ENCODE measurements at places on chromosomes 4 and X.

DNA sequence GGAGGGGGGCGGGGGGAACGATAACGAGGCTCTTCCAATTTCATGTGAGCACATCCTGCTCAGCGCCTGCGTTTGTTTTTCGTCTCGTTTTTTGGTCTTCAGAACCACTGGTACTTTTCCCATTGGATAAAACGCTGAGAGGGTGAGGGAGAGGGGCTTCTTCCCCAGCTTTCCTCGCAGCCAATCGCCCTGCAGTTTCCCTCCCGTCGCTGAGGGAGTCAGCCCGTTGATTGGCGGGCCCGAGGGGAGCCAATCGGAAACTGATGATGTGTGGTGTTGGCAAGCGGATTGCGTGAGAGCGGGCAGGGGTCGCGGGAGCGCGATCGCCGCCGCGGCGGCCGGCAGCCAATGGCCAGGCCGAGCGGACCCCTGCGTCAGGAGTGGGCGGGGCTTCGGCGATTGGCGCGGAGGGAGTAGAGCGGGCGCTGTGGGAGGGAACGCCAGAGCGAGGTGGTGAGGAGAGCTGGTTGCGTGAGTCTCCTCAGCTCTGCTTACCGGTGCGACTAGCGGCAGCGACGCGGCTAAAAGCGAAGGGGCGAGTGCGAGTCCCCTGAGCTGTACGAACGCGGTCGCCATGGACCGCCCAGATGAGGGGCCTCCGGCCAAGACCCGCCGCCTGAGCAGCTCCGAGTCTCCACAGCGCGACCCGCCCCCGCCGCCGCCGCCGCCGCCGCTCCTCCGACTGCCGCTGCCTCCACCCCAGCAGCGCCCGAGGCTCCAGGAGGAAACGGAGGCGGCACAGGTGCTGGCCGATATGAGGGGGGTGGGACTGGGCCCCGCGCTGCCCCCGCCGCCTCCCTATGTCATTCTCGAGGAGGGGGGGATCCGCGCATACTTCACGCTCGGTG is at the start of gene TSPYL2:
TSS of gene TSPYL2 (plus strand) at position 443 of the 848 bp plus-strand sequence. CDS start at position 575, 132 bp downstream.
- peak; percentile 71 for DNase-seq

GRCh38 chr4:101218346-101218745 is 129.0 kb downstream of the PPP3CA start:
- no peak for DNase-seq

DNA sequence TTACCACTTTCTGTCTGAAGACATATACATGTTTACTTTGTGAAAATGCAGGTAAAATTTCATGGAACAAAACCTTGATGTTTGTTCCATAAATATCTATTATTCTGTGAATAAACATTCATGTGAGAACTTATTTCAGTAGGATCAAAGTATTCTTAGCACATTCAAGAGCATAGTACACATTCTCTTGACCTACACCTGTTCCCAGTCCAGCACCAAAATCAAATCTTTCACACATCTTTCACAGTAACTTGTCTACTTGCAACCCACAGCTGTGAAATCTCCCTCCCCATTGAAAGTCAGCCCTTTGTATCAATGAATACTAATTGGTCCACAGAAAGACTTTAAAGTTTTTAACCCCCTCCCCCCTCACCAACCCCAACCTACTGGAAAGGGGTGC is 283.2 kb downstream of the GPC3 start:
- no peak for DNase-seq

DNA sequence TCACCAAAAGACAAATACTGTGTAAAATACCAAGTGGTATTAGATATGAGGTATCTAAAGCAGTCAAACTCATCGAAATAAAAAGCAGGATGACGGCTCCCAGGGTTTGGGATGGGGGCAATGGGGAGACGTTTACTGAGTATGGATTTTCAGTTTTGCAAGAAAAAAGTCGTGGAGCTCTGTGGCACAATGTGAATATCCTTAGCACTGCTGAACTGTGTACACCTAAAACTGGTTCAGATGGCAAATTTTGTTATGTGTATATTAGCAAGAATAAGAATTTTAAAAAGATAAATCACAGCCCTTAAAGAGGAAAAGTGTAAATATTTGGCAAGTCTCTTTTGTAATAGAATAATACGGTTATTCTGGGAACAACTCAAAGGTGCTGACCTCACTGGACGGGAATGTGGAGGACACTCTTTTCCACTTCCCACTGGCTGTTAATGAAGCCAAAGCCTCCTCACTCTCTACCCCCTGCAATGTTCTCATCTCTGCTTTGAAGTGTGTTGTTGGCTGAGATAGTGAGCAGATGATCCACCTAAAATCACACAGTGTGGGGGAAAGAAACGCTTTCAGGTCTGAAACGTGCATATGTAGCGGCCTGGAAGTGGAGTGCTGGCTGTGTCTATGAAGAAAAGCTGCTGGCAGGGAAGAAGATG is 49.2 kb downstream of the SEL1L3 start:
- DNase-seq, result peak; percentile 42

GRCh38 chr4:4881432-4881831 is 22.0 kb downstream of the MSX1 start:
- no peak for DNase-seq

- no peak for DNase-seq
Observed at GRCh38 chr4:18242919-18243693, 221.6 kb upstream of the LCORL start.

- DNase-seq, result no peak
Observed at GRCh38 chr4:155094201-155094820, 114.1 kb upstream of the NPY2R start.

- peak; percentile 15 for DNase-seq
Observed at GRCh38 chrX:323721-324628, 5.4 kb upstream of the GTPBP6 start.

GRCh38 chr4:78612398-78613178 is 61.0 kb downstream of the ANXA3 start:
- DNase-seq, result peak; percentile 24

DNA sequence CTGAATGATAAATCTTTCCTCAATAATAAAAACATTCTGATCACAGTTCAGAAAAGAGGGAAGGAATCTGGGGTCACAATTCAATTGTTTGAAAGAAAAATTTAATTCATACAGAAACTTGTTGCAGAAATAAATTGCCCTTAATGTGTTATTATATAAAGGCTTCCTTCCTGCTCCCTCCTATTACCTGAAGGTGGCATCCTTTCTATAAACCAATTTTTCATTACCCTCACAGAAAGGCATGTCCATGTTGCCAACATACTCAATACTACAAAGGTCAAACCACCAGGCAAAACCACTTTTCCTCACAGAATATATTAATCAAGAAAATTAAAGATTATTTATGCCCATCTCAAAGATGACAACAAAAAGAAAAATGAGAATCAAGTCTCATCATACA is 194.3 kb upstream of the CT83 start:
- DNase-seq, result no peak

DNA sequence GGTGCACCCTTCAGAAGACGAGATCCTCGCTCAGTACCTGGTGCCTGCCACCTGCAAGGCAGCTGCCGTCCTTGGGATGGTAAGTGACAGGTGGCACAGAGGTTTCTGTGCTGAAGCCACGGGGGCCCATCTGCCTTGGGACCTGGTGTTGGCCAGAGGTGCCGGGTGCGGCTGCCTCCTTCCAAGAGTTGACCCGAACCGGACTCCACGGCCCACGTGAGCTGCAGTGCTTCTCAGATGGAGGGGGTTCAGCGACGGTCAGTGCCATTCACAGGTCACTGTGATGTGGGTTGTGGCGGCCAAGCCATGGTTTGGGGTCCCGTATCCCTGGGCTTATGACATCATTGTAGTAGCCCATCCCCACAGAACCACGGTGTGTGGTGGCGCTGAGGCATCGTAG is 19.0 kb upstream of the MSANTD1 start:
- DNase-seq, result no peak

- no peak for DNase-seq
Observed at GRCh38 chr4:81666491-81666890, 194.8 kb upstream of the RASGEF1B start.

DNA sequence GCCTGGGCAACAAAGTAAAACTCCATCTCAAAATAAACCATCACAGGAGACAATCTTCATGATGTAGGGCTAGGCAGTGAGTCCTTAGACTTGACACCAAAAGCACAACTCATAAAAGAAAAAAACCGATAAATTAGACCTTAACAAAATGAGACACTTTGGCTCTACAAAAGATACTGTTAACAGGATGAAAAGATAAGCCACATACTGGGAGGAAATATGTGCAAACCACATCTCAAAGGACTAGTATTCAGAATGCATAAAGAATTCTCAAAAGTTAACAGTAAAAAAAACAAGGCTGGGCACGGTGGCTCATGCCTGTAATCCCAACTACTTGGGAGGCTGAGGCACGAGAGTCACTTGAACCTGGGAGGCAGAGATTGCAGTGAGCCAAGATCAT is 13.2 kb downstream of the EFHC2 start:
- no peak for DNase-seq

DNA sequence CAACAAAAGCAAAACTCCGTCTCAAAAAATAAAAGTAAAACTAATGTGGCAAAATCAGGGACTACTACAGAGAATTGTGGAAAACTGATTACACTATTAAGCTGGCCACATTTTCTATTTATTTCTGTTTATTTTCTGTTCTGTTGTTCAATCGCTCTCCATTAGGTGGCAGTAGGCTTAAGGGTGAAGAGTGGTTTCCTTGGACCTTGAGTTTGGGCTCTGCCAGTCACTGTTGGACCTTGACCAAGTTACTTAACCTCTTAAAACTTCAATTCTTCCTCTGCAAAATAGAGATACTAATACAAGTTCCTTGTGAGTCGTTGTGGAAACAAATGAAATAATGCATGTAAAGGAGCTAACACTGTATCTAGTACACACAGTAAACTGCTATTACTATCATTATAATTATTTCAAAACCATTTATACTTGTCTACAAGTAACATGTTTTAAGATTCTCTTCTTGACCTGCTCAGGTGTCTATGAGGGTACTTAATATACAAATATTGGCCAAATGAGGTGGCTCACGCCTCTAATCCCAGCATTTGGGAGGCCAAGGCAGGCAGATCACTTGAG is 15.2 kb downstream of the HSD17B11 start:
- no peak for DNase-seq

DNA sequence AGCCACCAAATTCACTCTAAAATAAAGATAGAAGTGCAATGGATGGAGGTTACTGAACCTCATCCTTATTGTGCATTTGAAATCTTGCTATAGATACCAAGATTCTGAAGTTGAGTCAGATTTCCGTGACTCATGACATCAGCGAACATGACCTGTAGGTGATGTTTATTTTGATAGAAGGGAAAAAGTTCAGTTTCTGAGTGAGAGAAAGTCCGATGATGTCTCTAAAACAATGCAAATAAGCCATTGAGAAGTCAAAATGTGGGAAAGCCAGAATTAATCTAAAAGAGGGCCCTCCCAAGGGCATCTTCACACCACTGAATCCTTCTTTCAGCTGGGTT is 20.0 kb downstream of the PHOX2B start:
- no peak for DNase-seq

- no peak for DNase-seq
Observed at GRCh38 chrX:39440799-39441284, 639.6 kb downstream of the MID1IP1 start.

GRCh38 chrX:108020631-108021030 is 24.2 kb upstream of the VSIG1 start:
- DNase-seq, result no peak

DNA sequence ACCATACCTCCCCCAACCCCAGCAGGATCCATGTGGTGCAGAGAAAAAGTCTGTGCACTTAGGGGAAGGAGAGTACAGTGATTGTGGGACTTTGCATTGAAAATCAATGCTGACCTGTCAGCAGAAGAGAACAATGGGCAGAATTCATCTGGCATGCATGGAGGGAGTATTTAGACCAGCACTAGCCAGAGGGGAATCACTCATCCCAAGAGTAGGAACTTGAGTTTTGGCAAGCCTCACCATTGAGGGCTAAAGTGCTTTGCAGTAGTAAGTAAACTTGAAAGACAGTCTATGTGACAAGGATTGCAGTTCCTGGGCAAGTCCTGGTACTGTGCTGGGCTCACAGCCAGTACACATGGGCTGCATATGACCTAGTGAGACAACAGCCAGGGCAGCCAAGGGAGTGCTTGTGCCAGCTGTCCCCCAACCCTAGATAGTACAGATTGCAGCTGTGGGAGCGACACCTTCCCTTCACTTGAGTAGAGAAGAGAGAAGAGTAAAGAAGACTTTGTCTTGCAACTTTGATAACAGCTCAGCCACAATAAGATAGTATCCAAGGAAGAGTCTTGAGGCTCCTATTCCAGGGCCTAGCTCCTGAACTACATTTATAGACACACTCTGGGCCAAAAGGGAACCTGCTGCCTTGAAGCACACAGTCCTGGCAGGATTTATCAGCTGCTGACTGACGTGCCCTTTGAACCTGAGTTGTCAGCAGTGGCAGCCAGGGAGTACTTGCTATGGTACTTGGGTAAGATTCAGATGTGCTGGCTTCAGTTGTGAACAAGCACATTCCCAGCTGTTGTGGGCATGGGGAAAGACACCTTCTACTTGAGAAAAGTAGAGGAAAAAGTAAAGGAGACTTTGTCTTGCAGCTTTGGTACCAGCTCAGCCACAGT is 48.7 kb downstream of the HDX start:
- DNase-seq, result no peak

DNA sequence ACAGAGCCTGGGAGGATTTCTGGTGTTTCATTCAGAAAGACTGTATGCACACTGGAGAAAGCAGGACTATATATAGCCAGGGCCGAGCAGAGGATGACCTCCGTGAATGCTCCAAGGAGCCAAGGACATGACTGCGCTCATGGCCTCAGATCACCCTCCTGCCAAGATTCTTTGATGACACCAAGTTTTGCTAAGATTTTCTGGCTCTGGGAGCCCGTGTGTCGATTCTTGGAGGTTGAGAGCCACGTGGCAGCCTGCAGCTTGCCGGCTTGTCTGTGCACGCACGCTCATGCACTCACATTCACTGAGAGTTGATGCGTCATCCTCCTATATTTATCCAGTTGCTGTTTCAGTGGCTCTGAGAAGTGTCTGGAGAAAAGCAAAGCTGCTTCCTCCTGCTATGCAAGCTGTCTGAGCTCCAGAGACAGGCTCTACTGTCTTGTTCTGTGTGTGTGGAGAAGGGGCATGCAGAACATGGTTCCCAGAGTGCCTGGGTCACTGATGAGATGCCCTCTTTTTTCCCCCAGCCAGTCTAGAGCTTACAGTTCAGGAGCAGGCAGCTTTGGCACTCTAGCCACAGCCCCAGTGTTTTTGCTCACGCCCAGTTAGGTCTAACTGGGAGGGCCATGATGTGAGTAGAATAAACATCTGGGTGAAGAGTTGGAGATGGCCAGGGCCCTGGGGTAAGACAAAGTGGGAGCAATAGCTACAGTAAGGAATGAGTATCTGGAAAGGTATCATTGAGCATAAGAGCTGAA is 64.9 kb upstream of the SCOC start:
- peak; percentile 69 for DNase-seq

GRCh38 chrX:143632625-143633410 is 3.1 kb downstream of the SLITRK4 start:
- peak; percentile 10 for DNase-seq

DNA sequence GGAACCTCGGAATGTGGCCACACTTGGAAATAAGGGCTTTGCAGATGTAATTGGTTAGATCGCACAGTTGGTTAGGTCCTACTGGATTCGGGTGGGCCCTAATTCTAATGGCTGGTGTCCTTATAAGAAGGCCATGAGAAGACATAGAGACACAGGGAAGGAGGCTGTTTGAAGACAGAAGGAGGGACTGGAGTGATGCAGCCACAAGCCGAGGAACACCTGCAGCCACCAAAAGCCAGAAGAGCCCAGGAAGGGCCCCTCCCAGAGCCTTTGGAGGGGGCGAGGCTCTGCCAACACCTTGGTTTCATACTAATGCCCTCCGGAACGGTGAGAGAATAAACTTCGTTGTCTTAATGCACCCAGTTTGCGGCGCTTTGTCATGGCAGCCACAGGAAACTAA is 47.0 kb downstream of the EVC start:
- DNase-seq, result no peak

- DNase-seq, result no peak
Observed at GRCh38 chr4:38865445-38865844, 2.2 kb upstream of the FAM114A1 start.

- no peak for DNase-seq
Observed at GRCh38 chrX:68072041-68072440, 361.3 kb downstream of the OPHN1 start.
